ENCODE measurements at places on chromosomes 16 and 17.

GRCh38 chr16:89599451-89599858 lies 14.0 kb upstream of the DPEP1 start:
- no peak for DNase-seq

DNA sequence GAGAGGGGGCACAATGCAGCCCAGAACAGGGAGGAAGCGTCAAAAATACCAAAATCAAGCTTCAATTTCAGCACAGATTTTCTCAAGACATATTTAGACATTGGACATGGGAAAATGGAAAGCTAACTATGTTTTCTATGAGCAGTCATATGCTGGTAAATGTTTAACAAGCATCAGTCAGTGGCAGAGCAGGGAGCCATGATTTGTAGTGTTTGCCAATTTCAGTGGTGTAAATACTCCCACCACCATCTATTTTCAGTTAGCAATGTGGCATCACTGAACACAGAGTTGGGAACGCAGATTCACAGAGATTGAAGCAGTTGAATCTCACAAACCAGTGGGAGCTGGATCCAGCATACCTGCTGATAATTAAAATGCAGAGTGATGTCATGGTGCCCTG lies 24.6 kb upstream of the MYOCD start:
- DNase-seq = no peak

DNA sequence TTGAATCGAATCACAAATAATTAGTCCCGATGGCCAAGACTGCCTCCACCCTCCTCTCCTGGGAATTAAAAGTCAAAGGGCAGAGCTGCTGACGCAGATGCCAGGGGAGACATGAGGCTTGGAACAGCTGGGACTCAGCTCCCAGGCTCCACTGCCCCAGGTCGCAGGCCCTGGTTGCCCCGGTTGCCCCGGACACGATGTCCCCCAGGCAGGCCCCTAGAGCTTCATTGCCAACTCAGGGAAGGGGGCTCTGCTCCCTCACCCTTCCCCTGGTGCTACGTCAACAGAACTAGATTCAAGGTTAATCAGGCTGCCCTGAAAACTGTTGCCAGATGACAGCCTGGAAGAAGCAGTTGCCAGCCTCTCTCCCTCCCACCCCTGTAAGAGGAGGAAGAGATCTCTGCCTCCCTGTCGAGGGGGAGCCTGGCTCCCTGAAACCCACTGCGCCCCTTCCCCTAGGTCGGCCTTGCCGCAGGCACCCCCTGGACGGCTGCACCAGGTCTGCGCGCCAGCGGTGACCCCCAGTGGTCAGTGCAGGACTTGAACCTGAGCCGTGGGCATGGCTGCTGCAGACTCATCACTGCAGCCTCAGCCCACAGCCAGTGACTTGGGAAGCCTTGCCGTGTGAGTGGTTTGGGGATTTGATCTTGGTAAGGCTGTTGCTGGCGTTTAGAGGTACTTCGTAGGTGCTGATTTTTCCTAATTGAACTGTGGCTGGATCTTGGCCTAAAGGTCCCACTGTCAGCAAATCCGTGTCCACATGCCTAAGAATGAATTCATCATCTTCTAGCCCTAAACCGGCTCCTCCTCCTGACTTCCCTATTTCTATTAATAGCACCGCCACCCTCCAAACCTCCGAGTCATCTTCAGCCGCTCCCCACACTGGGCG lies 84.1 kb upstream of the TOB1 start:
- peak; percentile 83 for DNase-seq

DNA sequence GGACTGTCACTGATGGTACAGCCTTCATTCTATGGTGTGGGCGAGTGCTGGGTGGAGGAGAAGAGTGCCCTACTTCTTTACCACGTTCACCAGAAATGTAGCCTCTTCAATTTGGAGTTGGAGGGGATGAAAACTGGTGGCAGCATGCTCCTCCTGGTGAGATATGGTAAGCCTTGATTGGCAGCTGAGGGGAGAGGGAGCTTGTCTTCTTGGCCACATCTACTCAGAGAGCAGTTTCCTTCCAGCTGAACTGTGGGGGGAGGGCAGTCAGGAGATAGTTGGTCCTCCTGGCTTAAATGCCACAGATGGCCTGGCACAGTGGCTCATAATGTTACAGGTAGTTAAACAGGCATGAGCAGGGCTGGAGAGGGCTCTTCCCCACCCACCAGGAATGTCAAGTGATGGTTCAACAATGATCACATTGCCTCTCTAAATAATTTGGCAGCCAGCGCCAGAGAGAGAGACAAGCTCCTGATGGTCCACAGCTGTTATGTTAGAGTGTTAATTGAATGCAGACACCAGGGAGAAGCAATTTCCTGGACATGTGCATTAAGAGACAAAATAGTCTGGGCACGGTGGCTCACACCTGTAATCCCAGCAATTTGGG lies 9.0 kb upstream of the MAPK3 start:
- DNase-seq = no peak

DNA sequence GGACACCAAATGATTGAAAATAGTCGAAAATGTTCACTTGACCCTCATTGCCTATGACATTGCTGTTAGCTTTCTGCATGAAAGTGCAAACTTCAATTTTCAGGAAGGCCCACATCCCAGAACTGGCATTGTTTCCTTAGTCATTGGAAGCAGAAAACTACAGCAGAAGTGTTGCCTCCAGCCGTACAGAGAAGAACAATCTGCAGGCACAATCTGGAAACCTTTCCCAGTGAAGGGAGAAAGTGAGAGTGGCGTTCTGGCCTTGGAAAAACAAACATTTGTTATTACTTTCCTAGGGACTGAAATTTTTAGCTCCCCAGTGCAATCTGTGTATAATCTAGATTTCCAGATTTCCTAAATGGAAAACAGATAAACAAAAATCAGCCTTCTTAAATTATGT lies 529.5 kb upstream of the RBFOX1 start:
- DNase-seq = no peak

- no peak for DNase-seq
These were observed 331.3 kb downstream of the SEC14L1 start for GRCh38 chr17:77471984-77472461.

DNA sequence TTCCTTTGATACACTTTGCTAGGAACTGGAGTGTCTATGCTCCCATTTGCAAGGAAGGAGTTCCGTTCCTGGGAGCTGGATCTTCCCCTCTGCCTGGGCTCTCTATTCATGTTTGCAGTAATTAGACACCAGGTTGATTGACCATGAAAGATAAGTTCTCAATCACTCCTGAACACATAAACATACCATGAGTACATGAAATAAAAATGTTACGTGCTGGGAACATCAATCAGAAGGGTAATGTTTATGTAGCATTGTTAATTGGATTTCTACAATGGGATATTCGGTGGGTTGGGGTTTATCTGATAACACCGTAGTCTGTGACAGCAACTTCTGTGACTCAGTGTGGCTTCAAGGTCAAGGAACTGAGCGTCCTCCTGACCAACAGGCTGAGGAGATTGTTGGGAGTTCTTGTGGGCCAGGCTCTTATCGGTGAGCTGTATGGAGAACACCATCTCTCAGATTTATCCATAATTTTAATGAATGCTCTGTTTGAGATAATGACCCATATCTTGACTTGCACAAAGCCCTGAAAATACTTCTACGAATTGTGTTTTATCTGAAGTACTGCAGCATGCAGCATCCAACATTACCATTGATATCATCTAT lies 136.4 kb downstream of the NPIPB5 start:
- no peak for DNase-seq

DNA sequence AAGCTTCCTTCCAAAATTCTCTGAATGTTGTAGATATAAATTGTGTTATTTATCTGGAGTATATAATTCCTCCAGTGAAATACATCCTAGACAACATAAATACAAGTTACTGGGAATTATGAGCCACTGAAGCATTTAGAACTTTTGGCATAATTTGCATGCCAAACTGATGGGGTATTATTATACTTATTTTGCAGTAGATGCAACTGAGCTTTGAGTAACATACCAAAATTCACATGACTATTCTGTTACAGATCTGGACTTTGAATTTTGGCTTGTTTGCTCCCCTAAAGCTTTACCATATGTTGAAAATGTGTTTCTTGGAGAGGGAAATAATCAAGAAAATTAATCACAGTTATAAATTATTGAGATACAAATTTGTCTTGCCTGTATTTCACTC lies 372.5 kb downstream of the CDH11 start:
- no peak for DNase-seq

GRCh38 chr16:10205688-10206087 lies 23.5 kb upstream of the GRIN2A start:
- DNase-seq = no peak
